NB4 (cell line): ENCODE measurements at places on chromosomes 12 and 14.

GRCh38 chr14:99792551-99793212 is 531 bp upstream of the EML1 start:
- DNase-seq: no peak

DNA sequence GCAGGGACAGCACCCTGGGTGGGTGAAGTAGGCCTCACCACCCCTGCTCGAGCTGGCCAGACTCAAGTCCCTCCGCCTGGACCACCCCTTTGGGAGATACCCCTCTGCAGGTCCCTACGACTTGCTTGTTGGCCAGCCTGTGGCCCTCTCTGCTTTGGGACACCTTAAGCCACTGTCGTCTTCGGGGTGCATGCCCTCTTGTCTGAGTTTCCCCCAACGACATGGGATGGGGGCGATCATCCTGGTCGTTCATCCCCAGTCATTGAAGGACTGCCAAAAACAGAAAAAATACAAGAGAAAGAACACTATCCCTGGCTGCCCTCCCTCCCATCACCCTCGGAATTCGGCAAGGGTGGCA is 151.1 kb downstream of the DPF3 start:
- no peak for DNase-seq

- DNase-seq: peak; percentile 46
These were observed 121.2 kb downstream of the PRICKLE1 start for GRCh38 chr12:42468341-42468821.

DNA sequence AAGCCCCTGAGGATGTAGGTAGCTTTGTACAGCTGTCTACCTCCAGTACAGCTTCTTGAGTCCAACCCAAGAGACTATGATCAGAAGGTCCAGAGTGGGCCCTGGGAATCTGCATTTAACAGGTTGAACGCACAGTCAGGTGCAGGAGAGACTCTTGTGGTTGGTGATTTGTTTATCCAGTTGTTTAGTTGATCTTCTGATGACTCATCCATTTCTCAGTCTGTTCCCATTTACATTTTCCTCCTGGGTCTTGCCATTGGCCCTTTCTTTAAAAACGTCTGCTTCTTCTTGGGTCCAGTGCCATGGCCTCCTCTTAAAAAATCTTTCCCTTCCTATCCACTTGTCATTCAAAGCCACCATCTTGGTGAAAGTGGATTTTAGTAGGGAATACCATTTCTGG is 734.2 kb downstream of the MED13L start:
- DNase-seq: no peak

DNA sequence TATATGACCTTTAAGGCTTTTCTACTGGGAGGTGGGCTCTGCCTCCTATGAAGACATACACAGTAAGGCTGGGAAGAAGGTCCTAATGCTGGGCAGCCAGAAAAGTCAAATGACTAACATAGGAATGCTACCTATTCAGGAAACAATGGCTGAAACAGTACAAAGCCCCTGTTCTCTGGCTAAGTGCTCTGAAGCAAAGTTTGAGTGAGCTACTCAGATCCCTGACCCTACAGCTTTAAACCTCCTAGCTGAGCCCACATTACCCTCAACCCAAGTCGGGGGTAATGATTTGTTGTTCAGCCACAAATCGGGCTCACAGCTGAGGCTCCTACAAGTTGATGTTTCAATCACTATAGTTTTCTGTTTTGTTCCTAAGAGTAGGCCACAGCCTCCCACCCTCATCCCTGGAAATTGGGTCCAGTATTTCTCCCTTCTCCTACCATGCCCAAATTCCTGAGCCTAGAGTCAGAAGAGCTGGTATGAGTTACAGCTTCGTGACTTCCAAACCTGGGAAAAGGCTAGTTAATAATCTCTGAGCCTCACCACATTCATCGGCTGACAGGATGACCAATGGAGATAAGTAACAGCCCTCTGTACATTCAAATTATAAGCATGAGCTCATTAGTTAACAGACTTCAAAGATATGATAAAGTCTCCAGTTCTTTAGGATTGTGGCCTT is 46.5 kb downstream of the BTBD7 start:
- DNase-seq: no peak

DNA sequence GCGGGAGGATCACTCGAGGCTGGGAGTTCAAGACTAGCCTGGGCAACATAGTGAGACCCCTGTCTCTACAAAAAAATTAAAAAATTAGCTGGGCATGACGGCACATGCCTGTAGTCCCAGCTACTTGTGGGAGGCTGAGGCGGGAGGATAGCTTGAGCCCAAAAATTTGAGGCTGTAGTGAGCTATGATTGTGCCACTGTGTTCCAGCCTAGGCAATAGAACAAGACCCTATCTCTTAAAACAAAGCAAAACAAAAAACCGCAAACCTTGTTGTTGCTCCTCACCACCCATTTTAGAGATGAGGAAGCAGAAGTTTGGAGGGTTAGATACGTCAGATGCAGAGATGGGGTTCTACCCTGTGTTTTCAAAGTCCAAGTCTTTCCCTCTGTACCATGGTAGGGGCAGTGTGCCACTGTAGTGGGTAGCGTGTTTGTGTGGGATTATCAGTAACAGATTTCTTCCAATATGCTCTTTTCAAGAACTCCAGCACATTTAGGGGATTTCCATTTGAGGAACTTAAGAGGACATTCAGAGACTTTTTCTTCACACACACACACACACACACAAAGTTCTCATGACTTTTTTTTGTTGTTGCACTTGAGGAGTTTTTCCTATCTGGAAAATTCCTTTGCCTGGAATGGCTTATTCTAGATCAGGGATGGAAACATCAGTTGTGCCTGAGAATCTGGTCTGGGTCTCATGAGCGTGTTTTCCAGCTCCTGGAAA is 186.5 kb downstream of the CHST11 start:
- no peak for DNase-seq
